ENCODE measurements at places on chromosomes 13 and 19. TPM values are rescaled to one million over a fixed set of nuclear protein-coding genes. Genes with fewer than 3 reads are reported as not detected.

Gene CRYL1
- 41.6 TPM for total RNA-seq

Gene MYO16
- 0.15 TPM for total RNA-seq

Gene ANGPTL8
- 1.5 TPM for total RNA-seq

DNA sequence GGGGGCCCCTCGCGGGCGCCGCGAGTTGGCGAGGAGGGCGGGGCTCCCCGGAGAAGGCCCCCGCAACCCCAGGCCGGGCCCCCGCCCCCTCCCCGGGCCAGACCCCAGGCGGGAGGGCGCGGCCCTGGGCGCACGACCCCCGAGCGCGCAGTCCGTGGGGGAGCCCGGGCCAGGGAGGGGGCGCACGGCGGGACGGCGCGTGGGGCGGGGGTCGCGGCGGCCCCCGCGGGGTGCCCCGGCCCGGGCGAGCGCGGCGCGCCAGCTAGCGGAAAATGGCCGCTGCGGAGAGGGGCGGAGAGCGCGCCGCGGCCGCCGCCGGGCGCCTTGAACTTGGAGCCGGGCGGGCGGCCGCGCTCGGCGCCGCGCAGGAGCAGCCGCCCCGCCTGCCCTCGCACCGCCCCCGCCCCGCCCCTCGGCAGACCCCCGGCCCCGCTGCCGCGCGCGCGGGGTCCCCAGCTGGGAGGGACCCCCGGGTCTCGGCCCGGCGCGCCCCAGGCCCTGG lies 6.4 kb upstream of the NFIC start:
- DNase-seq, result peak; percentile 77
- H3K27me3 ChIP-seq, result peaks cover 66% of the 10 kb centered on the region

GRCh38 chr13:30874561-30874960 lies 31.5 kb upstream of the MEDAG start:
- no peak overlapping the region for H3K27ac ChIP-seq
- no peak for DNase-seq
- peaks cover 3% of the 10 kb centered on the region for H3K4me1 ChIP-seq
- H3K27me3 ChIP-seq, result no peaks in the 10 kb centered on the region
- H3K36me3 ChIP-seq, result no peaks in the 10 kb centered on the region

DNA sequence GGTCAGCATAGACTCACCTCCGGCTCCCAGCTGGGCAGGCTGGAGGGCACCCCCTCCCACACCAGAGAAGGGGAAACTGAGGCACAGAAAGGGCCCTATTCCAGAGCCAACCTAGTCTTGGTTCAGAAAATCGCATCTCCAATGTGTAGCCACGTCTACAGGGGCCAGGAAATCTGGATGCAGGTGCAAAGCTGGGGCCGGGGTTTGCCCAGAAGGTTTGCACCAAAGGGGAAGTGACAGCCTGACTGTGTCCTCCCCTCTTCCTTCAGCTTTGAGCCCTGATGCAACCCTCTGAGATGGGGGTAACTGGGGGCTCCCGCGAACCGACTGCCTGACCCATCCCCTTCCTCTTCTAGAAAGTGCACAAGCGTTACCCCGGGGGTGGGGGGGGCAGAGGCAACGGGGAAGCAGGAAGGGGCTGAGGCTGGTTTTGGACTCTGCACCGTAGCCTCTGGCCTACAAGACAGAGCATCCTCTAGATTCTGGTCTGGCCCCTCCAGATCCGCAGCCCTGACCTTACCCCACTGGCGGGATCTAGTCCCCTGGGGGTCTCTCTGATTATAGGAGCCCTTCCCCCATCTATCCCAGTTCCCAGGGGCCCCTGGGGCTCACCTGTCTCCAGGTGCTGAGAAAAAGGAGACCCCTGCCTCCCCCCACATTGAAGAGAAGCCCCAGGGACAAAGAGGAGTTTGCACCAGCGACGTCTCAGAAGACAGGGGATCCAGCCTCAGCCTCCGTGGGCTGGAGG lies 1.1 kb upstream of the ONECUT3 start:
- no peaks in the 10 kb centered on the region for H3K36me3 ChIP-seq
- no peak overlapping the region for H3K4me3 ChIP-seq
- no peak overlapping the region for H3K27ac ChIP-seq
- H3K4me1 ChIP-seq, result no peaks in the 10 kb centered on the region

All from cardiac muscle cell (in vitro differentiated cells and primary cell).